ENCODE measurements at places on chromosomes 13 and 19. TPM values are rescaled to one million over a fixed set of nuclear protein-coding genes. Genes with fewer than 3 reads are reported as not detected.

The EPSTI1 gene
- total RNA-seq = 12.1 TPM

The DAPK3 gene
- total RNA-seq = 118 TPM

The ARRDC5 gene
- total RNA-seq = 0.36 TPM

The LIM2 gene
- total RNA-seq = not detected

The PLEKHA4 gene
- 97.2 TPM for total RNA-seq

The ZNF534 gene
- not detected for total RNA-seq

The CDC16 gene
- 47.5 TPM for total RNA-seq

The PRR22 gene
- 0.81 TPM for total RNA-seq

The MISP gene
- total RNA-seq = not detected

The FGF14 gene
- 0.84 TPM for total RNA-seq

The ADGRE1 gene
- total RNA-seq = 1.6 TPM

The AMER2 gene
- total RNA-seq = not detected

The ZNF549 gene
- 7.6 TPM for total RNA-seq

The EFNA2 gene
- not detected for total RNA-seq

The KPNA3 gene
- total RNA-seq = 29.3 TPM

The CHST8 gene
- total RNA-seq = 1.4 TPM

The OLFM2 gene
- 3.9 TPM for total RNA-seq

The ZIK1 gene
- 6.3 TPM for total RNA-seq

The SCEL gene
- not detected for total RNA-seq

The PODNL1 gene
- 9.8 TPM for total RNA-seq

The TSHZ3 gene
- 16.4 TPM for total RNA-seq

The CATSPERD gene
- not detected for total RNA-seq

The KLK15 gene
- total RNA-seq = not detected

The NLRP11 gene
- total RNA-seq = not detected

The CYP4F8 gene
- not detected for total RNA-seq

The EBI3 gene
- 3.3 TPM for total RNA-seq

The ZNF57 gene
- 4.1 TPM for total RNA-seq

The CCDC70 gene
- not detected for total RNA-seq

The TEX26 gene
- total RNA-seq = not detected

The LENG1 gene
- total RNA-seq = 5.7 TPM

The KLK4 gene
- total RNA-seq = not detected

The KLK2 gene
- not detected for total RNA-seq

The NUFIP1 gene
- 4.4 TPM for total RNA-seq

The ZNF419 gene
- 6.1 TPM for total RNA-seq

The LGI4 gene
- 17.5 TPM for total RNA-seq

The TECR gene
- total RNA-seq = 40.1 TPM

The MAP3K10 gene
- 28.8 TPM for total RNA-seq

The RFPL4AL1 gene
- not detected for total RNA-seq

The RFPL4A gene
- not detected for total RNA-seq

The SLC27A1 gene
- 22.2 TPM for total RNA-seq

The SIGLEC11 gene
- 1.8 TPM for total RNA-seq

The NLRP5 gene
- total RNA-seq = not detected

The ATP4B gene
- total RNA-seq = not detected

The SLC10A2 gene
- total RNA-seq = not detected

The RASAL3 gene
- total RNA-seq = 6.3 TPM

The SIGLEC12 gene
- total RNA-seq = not detected

The RTBDN gene
- not detected for total RNA-seq

The RELB gene
- 30.0 TPM for total RNA-seq
